GM12878 (cell line): ENCODE measurements at places on chromosomes 7 and 10.

DNA sequence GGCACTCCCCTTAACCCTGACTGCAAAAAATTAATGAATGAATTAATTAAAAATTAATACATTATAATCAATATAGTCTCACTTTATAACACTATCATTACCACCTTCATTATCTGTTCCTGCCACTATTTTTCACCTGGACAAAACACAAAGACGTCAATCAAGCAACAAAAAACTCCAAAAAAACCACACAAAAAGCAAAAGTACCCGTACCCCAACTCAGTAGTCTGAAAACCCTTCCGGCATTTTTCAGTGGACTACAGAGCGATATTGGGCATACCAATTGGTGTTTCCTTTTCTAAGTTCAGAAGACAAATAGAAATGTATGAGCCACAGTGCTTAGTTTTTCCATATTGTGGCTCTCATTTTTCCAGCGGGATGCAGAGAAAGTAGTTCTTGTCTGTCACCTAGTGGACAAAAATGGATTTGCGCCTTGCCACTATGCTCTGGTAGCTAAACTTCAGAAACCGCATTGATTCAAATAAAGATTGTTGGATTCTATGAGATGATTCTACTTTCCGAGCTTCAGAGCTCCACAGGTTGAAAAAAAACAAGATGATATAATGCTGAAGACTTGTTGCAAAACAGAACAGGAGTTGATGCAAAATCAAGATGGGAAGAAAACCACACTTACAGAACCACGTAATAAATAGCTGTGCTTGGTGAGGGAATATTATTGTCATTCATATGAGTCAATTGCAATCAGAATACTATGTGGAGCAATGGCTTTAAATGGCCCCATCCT is 50.6 kb upstream of the ITGB1 start:
- peak; percentile 26 for DNase-seq

DNA sequence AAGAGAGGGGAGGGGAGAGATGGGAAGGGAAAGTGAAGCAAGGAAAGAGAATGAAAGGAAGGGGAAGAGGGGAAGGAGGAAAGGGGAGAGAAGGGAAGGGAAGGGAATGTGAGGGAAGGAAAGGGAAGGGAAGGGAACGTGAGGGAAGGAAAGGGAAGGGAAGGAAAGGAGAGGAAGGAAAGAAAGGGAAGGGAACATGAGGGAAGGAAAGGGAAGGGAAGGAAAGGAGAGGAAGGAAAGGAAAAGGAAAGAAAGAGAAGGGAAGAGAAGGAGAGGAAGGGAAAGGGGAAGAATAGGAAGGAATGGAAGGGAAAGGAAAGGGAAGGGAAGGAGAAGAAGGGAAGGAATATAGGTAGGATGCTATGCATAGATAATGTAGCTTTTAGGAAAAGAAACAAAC is 139.7 kb upstream of the PTER start:
- no peak for DNase-seq

- no peak for DNase-seq
These were observed 230.9 kb downstream of the ZEB1 start for GRCh38 chr10:31549896-31550295.

DNA sequence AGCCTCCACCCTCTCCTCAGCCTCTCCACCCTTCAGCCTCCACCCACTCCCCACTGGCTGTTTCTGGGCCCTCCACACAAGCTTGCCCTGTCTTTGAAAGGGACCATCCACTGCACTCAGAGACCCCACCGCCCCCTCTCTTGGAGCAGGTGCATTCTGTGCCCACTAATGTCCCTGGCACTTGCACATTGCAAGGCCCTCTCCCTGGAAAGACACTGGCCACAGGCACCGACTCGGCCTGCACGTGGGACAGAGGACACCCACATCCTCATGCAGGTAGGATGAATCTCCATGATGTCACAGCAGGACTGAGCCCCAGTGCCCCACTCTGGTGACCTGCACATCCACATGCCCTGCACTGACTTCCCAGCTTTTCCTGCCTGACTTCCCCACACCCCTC is 36.8 kb upstream of the EBF3 start:
- no peak for DNase-seq

GRCh38 chr7:150385302-150385723 is 6.2 kb downstream of the ZNF775 start:
- no peak for DNase-seq

DNA sequence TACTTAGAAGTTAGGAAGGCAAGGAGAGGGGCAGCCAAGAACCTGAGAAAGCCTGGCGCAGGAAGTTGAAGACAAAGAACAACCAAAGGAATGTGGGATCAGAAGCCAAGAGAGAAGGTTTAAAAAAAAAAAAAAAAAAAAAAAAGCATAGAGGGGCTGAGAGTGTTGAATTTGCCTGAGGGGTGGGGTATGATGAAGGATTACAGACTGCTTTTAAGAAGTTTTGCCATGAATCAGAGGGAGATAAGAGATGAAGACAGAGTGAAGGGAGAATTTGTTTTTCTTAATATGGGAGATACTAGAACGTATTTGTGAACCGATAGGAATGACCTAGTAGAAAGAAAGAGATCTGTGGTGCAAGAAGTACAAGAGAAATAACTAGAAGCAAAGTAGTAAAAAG is 6.7 kb downstream of the SLC26A4 start:
- no peak for DNase-seq

GRCh38 chr10:93475227-93475626 is 6.9 kb downstream of the MYOF start:
- DNase-seq, result no peak

- DNase-seq, result no peak
These were observed 5.3 kb downstream of the MEOX2 start for GRCh38 chr7:15681186-15681585.

DNA sequence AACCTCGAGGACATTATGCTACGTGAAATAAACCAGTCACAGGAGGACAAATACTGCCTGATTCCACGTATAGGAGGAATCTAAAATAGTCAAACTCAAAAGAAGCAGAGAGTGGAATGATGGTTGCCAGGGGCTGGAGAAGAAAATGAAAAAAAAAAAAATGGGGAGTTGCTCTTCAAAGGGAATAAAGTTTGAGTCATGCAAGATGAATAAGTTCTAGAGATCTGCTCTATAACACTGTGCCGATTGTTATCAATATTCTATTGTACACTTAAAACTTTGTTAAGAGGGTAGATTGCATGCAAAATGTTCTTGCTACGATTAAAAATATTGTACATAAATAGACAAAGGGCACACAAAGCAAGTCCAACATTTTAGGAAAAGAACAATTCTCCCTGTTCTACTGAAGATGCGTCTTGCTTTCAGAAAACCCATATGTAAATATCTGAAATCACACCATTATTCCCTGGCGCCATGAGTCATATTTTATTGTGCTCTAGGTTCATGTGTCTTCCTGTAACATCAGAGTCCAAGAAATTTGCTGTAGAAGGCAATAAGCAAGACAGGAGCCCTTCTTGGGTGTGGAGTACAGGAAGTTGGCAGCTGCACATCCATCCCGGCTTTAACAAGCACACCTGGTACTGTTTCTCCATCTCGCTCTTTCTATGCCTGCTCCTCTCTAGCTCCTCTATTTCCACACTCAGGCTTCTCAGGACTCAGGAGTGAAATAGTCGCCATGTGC is 145.9 kb downstream of the GFRA1 start:
- DNase-seq, result no peak

DNA sequence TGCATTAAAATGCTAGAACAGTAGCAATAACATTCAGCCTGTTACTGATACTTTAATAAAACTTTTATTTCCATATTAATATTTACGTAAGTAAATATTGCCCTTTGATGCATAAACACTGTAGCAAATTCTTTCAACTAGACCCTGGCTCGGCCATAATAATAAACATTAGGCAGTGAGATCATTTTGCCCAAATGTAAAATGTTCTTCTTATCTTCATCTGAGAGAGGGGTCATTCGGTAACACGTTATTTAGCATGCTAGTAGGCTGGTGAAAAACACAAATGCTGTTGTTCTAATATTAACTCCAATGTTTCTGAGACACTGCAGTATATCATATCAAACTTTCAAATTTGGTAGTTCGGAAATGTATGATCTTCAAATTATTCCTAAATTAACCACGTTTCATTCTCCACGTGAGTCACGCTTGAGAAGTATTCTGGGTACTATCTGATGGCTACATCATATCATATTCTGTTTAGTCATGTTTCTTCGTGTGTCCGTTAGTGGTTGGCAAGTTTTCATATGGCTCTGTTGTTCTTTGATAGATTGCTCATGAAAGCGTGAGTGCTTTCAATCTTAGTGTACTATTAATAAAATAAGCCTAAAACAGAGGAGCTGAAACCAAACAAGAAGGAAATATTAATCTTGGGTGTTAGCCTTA is 145.8 kb downstream of the NSUN6 start:
- DNase-seq, result no peak

DNA sequence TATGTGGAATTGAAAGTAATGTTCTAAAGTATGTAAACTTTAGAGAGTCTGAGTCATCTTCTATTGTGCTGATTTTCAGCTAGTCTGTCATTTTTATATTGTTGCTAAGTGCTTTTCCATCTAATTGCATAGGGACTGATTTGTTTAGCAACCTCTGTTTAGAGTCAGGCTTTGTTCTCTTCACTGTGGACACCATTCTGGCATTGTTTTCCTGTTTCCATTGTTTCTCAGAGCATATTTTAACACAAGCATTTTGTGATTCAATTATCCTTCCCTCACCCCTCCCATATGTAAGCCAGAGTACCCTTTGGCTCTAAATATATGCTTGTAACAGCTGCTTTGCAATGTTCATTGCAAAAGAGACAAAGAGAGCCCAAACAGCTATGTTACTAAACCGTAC is 748.4 kb upstream of the PHF14 start:
- no peak for DNase-seq

GRCh38 chr7:145902123-145902522 is 214.5 kb upstream of the CNTNAP2 start:
- DNase-seq, result no peak

GRCh38 chr7:148253629-148254028 is 336.9 kb upstream of the C7orf33 start:
- DNase-seq, result no peak

DNA sequence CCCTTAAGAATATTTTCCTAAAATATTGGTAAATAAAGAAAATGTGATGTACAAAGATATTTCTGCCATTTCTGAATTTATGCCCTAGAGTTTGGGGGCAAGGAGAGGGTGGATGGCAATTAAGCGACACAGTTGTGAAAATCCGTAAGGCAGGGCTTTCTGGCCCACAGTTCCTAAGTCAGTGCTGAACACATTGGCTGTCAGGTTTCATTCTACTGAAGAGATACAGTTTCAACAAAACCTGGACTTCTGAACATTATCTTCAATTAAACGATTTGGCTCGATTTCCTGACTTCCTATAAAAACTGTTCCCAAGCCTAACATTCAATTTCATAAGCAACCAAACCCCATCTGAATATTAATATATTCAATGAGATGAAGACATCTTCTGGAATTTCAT is 61.1 kb upstream of the NEBL start:
- no peak for DNase-seq

DNA sequence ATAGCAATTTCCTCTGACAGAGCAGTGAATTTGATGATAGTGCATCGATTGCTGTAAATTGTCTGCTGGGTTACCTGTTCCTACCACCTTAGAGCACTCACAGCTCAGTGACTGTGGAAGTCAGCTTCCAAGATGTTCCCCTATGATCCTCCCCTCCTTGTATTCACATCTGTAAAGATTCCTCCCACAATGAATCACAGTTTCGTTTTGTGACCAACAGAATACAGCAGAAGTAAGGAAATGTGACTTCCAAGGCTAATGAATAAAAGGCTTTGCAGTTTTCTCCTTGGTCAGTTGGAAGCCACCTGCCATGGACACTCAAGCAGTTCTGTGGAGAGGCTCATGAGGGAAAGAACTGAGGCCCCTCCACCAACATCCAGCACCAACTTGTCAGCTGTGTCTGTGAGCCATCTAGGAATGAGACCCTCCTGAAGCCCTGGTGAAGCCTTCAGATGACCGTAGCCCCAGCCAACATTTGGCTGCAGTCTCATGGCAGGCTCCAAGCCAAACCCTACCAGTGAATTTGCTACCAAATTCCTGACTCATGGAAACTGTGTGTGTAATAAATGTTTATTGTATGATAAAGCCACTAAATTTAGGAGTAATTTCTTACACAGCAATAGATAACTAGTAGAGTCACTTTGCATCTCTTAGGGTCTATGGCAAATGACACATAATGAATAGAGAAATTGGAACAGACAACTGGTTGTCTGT is 309.5 kb upstream of the NPVF start:
- no peak for DNase-seq

GRCh38 chr7:23109470-23109869 is 3.9 kb downstream of the KLHL7 start:
- DNase-seq, result no peak

DNA sequence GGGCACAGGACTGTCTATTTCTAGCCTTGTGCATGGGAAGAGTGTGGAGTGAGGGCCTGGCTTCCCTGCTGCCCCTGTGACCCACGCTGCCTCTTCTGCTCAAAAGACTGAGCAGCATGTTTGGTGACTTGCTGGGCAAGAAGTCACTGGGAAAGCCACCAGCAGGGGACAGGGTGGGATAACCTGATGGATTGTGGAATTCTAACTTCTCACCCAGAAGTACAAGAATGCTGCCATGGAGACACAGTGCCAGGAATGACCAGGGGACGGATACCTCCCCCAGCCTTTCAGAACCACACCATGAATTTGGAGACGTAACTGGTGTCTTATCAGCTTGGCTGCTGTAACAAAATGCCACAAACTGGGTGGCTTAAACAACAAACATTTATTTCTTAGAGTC is 28.4 kb downstream of the GALNTL5 start:
- no peak for DNase-seq

- DNase-seq, result no peak
These were observed 44.8 kb downstream of the HDAC9 start for GRCh38 chr7:18540396-18540795.

DNA sequence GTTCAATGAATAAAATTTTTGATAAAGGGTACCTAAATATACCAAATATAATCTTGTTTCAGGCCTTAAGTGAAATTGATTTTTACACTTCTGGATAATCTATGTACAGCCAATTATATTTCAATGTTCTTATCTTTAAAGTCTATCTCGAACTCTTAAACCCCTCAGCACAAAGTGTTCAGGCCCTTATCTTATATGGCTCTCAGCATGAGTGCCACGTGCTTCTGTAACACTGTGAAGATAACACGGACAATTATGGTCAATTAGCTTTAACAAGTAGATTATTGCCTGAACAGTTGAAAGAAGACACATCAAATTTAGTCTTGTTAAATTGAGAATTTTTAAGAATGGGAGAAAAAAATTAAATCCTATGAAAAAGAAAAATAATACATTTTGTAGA is 40.4 kb upstream of the DMTF1 start:
- DNase-seq, result no peak

- no peak for DNase-seq
These were observed 88.0 kb downstream of the TMEM178B start for GRCh38 chr7:141161550-141162535.

- no peak for DNase-seq
These were observed 396.8 kb upstream of the LRGUK start for GRCh38 chr7:133730360-133730759.

- no peak for DNase-seq
These were observed 23.3 kb downstream of the ADAP1 start for GRCh38 chr7:930975-931758.

- DNase-seq, result no peak
These were observed 64.4 kb downstream of the ITGB8 start for GRCh38 chr7:20395104-20395503.

- no peak for DNase-seq
These were observed 29.9 kb downstream of the HEPACAM2 start for GRCh38 chr7:93196336-93196735.

- no peak for DNase-seq
These were observed 45.6 kb downstream of the CHRM2 start for GRCh38 chr7:136914016-136914415.

- DNase-seq, result no peak
These were observed 399.9 kb downstream of the GATA3 start for GRCh38 chr10:8454357-8454756.

- no peak for DNase-seq
These were observed 107.8 kb downstream of the CYP26A1 start for GRCh38 chr10:93181271-93182048.
